PC-3 (cell line): ENCODE measurements at places on chromosomes 12 and 14. TPM values are rescaled to one million over a fixed set of nuclear protein-coding genes. Genes with fewer than 3 reads are reported as not detected.
A peak's percentile ranks its signal among the peaks of the same experiment; 100 is the strongest.

GRCh38 chr14:70809225-70810219 lies at the start of gene MAP3K9:
TSS of gene MAP3K9 (minus strand) at chr14:70809513. CDS start at chr14:70809171, 342 bp downstream.
- H3K36me3 ChIP-seq: no peaks in the 10 kb centered on the region
- H3K4me1 ChIP-seq: peaks cover 39% of the 10 kb centered on the region
- DNase-seq: peak; percentile 98
- peak within 1 kb of the TSS; percentile 13 for H3K27ac ChIP-seq
- H3K4me3 ChIP-seq: peak within 1 kb of the TSS; percentile 83

GRCh38 chr14:31391473-31391872 lies 28.9 kb downstream of the HEATR5A start:
- no peak overlapping the region for H3K4me3 ChIP-seq
- DNase-seq: no peak
- H3K27ac ChIP-seq: no peak overlapping the region
- H3K27me3 ChIP-seq: no peaks in the 10 kb centered on the region
- H3K4me1 ChIP-seq: no peaks in the 10 kb centered on the region
- peaks cover 3% of the 10 kb centered on the region; the same call in 1 of the 2 replicates for H3K36me3 ChIP-seq

GRCh38 chr12:132222096-132222807 lies 78.0 kb downstream of the NOC4L start:
- no peaks in the 10 kb centered on the region for H3K36me3 ChIP-seq
- peaks cover 46% of the 10 kb centered on the region for H3K27me3 ChIP-seq
- 0 out of 2 replicates have a peak, but pooled peaks cover 3% of the 10 kb centered on the region for H3K4me1 ChIP-seq
- no peak overlapping the region for H3K27ac ChIP-seq

Gene FOXN4
- total RNA-seq: not detected in 2 replicates

Gene CABP1
- total RNA-seq: not detected in 2 replicates
